Non-pigmented ciliary epithelial cell (primary cell): ENCODE measurements at places on chromosomes 3 and 15.

- DNase-seq: no peak
These were observed 18.9 kb downstream of the GBE1 start for GRCh38 chr3:81742581-81742980.

DNA sequence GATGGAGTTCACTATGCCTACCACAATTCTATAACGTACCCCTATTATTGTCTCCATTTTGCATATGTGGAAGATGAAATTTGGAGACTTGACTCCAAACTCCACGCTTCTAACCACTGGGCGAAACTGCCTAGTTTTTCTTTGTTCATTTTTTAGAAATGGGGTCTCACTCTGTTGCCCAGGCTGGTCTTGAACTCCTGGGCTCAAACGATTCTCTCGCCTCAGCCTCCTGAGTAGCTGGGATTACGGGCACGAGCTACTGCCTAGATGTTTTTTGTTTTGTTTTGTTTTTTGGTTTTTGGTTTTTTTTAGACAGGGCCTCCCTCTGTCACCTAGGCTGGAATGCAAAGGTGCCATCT lies 584 bp upstream of the RPL32 start:
- DNase-seq: no peak

- no peak for DNase-seq
These were observed 136.0 kb upstream of the PTPRG start for GRCh38 chr3:61425356-61425755.

GRCh38 chr3:71056327-71056726 lies 527.2 kb downstream of the FOXP1 start:
- no peak for DNase-seq

DNA sequence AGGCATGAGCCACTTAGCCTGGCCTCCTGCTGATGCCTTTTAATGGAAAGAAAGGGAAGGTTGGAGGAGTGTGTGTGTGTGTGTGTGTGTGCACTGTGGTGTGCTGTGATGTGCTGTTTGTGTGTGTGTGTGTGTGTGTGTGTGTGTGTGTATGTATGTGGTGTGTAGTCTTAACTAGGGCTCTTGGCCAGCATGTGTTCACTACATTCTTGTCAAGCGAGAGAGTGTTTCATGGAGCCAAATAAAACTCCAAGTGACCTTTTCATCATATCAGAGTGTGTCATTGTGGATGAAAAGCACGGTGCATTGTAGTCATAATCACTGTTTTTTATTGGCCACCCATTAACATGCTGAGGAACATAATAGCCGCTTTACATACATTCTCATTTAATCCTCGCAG lies 30.8 kb upstream of the BHLHE40 start:
- DNase-seq: peak; percentile 4

DNA sequence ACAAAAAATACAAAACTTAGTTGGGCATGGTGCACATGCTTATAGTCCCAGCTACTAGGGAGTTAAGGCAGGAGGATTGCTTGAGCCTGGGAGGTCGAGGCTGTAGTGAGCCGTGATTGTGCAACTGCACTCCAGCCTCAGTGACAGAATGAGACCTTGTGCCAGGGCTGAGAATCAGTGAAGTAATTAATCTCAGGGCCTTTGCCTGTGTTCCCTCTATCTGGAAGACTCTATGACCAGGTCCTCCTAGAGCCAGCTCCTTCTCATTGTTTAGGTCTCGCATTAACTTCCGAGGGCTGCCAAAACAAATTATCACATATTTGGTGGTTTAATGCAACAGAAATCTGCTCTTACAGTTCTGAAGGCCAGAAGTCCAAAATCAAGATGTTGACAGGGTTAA lies 41.4 kb upstream of the FLNB start:
- DNase-seq: no peak

GRCh38 chr3:100737334-100737733 lies 28.0 kb downstream of the TFG start:
- DNase-seq: no peak
